ENCODE measurements at places on chromosomes 4 and X.
A peak's percentile ranks its signal among the peaks of the same experiment; 100 is the strongest.

DNA sequence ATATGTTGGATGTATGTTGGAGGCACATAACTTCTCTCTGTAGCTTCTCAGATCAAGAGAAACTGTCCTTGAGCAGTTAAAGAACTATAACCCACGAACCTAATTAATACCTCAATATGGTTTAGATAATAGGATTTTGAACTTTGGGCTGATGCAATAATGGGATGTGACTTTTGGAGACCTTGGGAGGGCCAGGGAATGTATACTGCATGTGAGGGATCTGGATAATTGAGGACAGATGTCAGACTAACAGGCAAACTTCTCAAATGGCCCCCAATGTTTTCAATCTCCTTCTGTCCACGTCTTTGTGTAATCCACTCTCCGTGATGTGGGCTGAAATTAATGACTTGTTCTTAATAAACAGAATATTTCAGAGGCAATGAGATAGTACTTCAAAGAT is 202.2 kb upstream of the FAT4 start:
- DNase-seq = no peak

- no peak for DNase-seq
Observed at GRCh38 chrX:9642270-9642995, 123.2 kb downstream of the GPR143 start.

DNA sequence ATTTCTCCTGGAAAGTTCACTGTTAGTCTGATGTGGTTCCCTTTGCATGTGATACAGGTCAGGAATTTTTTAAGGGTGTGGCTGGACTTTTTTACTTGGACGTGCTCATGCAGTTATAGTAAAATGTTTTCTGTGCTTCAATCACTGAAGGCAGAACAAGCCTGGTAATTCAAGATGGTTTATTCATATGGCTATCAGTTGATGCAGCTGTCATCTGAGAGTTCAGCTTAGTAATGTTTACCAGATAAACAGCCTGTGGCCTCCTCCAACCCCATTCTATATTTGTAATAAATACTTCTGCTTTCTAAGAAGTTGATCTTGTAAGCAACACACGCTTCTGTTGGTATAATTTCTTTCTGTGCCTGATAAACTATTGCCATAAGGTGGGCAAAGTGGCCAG is 2105.9 kb downstream of the ARAP2 start:
- no peak for DNase-seq

GRCh38 chr4:4803216-4803911 is 56.1 kb upstream of the MSX1 start:
- DNase-seq = no peak

DNA sequence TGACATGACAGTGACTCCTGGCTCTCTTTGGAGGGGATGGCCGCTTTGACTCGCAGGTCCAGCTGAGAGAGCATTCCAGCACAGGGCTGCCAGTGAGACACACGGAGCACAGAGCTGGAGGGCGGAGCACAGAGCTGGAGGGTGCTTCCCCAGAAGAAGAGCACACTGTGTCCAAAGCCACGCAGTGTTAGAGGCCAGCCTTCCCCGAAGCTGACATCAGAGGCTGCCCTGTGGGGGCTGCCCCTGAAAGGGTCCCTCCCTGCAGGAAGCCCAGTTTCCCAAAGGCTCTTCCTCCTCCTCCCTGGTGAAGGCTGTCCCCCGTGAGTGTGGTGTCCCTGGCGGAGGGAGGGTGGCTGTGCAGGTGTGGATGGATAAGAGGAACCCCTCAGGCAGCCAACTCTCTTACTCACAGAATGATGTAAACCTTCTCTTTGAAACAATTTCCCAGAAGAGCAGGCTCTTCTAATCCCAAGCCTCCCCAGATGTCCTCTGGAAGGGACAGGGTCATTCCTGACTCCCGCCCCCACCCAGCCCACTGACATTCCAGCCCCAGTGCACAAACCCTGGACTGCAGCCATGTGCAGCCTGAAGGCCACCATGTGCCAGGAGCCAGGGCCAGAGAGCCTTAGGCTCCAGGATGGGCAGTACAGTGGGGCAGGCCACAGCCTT is 53.4 kb downstream of the PSAPL1 start:
- no peak for DNase-seq

- no peak for DNase-seq
Observed at GRCh38 chr4:168802222-168802621, 207.8 kb downstream of the CBR4 start.

DNA sequence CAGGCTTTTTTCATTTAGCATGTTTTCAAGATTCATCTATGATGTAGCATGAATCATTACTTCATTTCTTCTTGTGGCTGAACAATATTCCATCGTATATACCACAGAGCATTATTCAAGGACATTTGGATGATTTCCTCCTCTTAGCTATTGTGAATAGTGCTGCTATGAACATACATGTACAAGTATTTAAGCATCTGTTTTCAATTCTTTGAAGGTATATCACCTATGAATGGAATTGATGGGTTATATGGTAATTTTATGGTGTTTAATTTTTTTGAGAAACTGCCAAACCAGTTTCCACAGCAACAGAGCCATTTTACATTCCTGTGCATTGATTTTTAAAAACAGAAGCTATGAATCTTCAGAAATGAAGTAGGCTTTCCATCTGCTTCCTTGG is 36.1 kb upstream of the WDR19 start:
- no peak for DNase-seq

DNA sequence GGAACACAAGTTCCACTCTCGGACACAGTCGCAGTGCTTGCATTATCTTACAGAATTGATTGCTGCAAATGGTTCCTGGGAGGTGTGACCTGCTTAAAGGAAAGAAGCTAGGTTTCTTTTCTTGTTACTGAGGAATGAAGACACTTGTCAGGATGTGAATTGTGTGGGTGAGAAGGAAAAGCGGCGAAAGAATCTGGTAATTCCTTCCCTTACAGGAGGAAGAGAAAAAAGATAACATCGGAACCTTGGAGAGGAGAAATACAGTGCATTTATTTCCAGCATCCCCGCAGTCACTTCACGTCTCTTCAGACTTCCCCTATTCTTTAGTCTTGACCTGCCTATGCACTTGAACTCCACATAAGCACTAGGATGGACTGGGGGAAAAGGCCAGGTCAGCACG is 389 bp upstream of the CCSER1 start:
- no peak for DNase-seq

DNA sequence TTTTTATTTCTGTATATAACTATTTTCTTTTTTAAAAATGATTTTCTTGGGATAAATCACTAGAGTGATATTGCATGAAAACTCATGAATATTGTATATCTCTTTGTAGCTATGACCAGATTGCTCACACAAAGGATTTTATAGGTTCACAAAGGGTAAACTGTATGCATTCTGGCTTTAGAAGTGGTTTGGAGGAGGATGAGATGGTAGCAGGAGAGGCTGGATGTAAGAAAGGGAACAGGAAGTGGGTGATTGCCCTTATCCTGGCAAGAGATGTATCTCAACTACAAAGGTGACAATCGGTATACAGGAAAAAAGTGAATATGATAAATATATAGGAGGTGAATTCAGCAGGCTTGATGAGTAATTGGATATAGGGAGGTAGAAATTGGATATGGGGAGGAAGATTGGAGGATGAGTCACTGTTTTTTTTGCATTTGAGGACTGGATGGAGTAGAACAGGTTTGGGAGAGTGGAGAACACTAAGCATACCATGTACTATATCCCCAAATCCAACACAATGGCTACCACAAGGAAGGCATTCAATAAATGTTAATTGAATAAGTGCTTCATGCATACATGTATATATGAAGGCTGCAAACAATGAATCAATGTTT is 9.9 kb downstream of the FGG start:
- DNase-seq = no peak

GRCh38 chr4:145909281-145909715 is 29.3 kb downstream of the ZNF827 start:
- no peak for DNase-seq

GRCh38 chrX:107355533-107355932 is 93.9 kb upstream of the FRMPD3 start:
- DNase-seq = no peak

DNA sequence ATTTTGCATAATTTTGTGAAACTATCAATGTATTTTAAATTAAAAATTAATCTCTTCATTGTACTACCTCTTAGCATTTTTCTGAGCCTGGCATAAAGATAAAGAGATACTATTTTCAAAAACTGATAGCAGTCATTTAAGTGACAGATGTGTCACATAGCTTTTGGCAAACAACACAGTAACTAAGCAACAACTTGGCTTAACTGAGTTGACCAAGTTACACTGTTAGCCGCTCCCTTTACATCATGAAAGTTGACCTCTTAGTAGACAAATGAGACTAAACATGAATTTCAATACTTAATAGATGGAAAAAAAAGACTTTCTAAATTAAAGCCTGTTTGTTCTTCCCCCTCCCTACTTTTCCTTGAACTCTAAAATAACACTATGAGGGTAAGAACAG is 62.0 kb downstream of the ATP8A1 start:
- DNase-seq = no peak

DNA sequence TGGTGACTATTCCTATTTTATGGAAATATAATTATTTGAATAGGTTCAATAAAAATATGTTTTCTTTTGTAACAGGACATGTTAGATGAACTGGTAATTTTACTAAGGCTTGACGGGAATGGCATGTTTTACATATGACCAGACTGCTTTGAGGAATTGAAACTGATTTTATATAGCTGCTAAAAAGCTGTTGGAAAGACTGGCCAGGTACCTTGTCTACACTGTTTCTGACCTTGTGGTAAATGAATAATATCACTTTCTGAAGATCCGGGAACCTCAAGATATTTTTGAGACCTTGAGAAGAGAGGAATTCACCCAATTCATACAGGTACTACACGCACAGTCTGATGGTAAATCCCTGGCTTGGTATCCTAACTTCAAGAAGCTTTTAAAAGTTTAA is 42.1 kb upstream of the USP46 start:
- DNase-seq = no peak

GRCh38 chr4:106503116-106504050 is 134.8 kb upstream of the GIMD1 start:
- no peak for DNase-seq

- DNase-seq = peak; percentile 9
Observed at GRCh38 chr4:98929341-98930267, 671 bp upstream of the EIF4E start.

- DNase-seq = no peak
Observed at GRCh38 chr4:122896270-122896669, 26.1 kb downstream of the NUDT6 start.

DNA sequence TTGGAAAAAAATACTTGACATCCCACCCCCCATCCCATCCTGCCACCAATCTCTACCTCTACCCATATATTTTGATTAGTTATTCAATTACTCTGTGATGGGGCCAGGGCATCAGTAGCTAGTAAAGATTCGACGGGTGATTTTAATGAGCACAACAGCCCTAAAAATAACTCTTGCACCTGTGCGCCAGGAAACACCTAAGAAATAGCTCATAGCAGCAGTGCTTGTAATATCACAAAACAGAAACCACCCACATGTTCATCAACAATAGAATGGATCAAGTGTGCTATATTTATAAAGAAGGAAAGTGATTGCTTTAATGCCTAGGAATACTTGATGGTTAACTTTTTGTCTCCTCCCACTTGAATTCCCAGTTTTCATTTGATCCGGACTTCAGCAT is 225.6 kb upstream of the LCORL start:
- DNase-seq = no peak

DNA sequence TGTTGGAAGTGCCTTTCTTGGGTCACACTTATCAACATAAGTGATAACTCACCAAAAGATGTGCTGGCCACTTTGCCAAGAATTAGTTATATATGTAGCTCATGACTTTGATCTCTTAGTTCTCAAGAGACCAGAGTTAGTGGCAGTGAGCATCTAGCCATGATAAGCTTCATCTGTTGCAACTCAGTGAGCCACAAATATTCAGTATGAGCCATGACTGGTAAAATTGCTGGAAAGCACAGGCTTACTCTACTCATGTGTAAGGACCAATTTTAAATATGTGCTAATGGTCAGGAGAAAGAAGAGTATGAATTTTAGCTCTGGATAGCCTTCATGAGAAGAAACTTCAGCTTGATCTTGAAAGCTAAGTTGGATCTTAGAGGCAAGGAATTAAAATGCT is 59.4 kb upstream of the TLL1 start:
- DNase-seq = no peak

DNA sequence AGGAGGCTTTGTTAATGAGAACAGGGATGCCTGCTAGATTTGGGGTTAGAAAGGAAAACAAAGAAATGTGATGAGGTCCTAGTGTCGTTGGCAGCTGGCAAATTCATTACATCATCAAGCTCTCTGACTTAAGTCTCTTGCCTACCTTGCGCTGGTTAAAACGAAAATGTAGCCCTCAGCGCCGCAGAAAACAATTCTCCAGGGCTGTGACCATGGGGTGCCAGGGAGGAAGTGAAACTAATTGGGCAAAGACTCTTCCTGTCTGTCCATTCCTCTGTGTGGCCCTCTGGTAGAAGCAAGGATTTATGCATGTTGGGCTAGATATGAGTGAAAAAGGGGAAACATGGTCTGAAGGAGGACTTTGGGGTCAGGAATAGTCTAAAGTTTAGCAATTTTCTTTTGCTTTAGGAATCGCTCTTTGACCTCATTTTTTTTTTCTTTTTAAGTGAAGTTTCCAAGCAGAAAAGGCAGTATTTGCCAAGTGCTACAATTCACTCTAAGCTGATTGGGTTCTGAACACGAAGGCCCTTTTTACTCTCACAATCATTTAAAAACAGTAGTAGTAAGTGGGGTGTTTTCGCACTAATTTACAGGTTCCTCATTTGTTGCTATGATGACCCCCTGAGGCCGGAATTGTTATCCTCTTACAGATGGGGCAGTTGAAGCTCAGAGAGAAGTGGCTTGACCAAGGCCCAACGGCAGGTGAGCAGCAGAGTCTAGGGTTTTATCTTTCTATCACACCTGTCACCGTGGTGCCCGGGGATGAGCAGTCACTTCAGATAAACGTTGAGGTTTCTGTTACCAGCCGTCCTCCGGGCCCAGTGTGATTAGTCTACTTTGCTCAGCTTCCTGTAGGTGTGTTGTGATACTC is 27.3 kb upstream of the CHRNA9 start:
- DNase-seq = peak; percentile 54

GRCh38 chrX:45172890-45173289 is 27.8 kb downstream of the DIPK2B start:
- no peak for DNase-seq

DNA sequence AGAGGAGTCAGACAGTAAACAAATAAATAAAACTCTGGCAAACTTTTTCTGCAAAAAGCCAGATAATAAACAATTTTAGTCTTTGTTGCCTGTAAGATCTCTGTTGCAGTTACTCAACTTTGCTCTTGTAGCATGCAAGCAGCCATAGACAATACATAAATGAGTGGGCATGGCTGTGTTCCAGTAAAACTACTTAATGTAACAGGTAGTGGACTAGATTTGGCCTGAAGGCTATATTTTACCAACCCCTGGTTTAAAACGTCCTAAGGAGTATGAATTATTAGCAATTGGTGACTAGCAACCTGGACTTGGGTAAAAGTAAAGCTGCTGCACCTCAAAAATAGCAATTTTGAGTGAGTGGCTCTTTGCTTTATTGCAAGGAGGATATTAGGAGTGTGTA is 30.9 kb downstream of the SLAIN2 start:
- DNase-seq = no peak

GRCh38 chrX:27555514-27555913 is 34.6 kb upstream of the DCAF8L2 start:
- DNase-seq = no peak

GRCh38 chr4:67873116-67873515 is 10.7 kb downstream of the TMPRSS11D start:
- DNase-seq = no peak
